Left ventricle myocardium superior (tissue), 1 donor: ENCODE measurements at places on chromosomes 7 and 10.

DNA sequence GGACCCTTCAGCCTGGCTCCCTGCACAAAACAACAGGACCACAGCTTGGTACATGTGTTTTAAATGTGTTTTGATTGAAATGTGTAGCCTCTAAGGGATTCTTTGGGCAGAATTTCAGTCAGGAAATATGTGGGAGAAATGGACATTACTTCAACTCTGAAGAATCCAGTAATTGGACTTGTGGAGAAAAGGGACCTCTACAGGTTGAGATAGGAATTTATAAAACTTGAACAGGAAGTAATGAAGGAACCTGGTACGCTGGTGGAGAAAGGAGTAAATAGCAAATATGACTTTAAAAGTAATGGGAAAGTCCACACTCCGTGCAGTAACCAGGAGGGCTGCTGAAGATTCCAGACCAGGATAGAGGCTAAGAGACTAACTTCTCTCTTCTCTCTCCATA, 220.5 kb downstream of the LHFPL3 start:
- DNase-seq: no peak

DNA sequence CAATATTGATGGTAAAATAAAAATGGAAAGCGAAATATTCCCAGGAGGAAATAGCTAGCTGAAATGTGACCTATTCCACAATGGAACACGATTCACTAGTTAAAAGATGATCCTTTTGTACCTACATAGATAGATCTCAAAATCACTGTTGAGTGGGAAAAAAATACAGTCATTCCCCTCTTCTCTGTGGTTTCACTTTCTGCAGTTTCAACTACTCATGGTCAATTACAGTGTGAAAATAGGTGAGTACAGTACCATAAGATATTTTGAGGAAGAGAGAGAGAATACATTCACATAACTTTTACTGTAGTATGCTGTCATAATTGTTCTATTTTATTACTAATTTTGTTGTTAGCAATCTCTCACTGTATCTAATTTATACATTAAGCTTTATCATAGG, 56.0 kb upstream of the COL13A1 start:
- DNase-seq: no peak

- DNase-seq: no peak
Measured at GRCh38 chr7:110960811-110961210, 130.1 kb upstream of the LRRN3 start.

GRCh38 chr10:93567277-93568104, 1.0 kb downstream of the FFAR4 start:
- DNase-seq: no peak

- no peak for DNase-seq
Measured at GRCh38 chr10:71561003-71561574, 158.5 kb downstream of the C10orf105 start.

DNA sequence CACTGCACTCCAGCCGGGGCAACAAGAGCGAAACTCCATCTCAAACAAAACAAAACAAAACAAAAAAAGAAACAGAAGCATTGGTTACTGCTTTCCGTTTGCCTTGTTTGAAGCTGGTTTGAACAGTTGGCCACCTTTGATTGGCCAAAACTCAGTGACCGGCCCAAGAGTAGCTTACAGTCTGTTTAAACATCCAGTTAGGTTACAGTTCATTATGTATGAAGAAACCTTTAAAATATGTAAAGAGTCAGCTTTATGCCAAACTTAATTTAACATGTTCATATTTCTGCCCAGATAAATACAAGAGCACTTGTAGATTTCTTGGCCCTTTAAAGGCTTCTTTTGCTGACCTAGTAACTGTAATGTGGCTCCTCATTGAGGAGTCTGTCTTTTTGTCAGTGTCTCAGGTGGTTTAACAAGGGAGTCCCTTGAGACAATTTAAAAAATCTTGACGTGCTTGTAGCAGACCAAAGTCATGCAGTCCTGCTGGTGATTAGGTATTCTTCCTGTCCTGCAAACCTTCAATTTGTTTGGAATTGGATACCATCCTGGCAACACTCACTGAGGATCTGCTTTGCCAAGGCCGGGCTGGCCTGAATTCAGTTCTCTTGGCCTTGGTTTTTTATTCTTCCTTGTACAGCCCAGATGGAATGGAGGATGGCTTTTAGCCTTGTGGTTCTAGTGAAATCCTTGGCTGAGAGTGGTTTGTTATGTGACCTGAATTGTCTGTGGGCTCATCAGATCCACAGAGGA, 128.9 kb downstream of the PLXDC2 start:
- DNase-seq: peak; percentile 64

DNA sequence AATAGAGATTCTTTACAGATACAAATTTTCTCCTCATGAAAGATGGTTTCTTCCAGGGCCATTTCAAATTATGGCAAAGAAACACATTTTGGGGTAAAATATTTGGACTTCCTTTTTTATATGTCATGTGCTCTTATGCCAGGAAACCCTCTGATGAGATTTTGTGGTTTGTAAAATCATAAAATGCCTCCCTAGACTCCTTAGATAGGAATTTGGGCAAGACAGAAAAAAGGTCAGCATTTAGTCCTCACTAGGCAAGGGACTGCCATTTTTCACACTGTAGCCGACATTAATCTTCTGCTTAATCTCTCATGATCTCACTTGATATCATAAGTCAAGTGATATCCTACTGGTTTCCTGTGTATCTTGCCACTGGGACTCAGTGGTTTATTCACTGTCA, 286.4 kb downstream of the ARHGAP12 start:
- DNase-seq: no peak

- no peak for DNase-seq
Measured at GRCh38 chr10:113880236-113880635, 25.8 kb downstream of the NHLRC2 start.

DNA sequence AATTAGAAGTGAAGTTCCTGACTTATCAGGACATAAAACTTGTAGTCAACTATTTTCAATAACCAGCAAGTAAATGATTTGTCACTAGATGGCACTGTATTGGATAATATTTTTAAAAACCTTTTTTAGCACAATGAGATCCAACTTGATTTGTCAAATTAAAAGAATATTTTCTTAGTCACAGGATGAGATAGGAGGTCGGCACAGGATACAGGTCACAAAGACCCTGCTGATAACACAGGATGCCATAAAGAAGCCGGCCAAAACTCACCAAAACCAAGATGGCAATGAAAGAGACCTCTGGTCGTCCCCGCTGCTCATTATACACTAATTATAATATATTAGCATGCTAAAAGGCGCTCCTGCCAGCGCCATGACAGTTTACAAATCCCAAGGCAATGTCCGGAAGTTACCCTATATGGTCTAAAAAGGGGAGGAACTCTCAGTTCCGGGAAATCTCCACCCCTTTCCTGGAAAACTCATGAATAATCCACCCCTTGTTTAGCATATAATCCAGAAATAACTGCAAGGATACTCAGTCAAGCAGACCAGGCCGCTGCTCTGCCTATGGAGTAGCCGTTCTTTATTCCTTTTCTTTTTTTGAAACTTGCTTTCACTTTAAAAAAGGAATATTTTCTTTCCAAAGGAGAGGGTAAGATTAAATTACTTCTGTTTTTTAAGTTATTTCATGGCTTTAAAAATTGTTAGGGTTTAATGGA, 255.7 kb upstream of the MKLN1 start:
- no peak for DNase-seq

- DNase-seq: no peak
Measured at GRCh38 chr7:53131697-53132096, 96.3 kb downstream of the POM121L12 start.
